Esophagus muscularis mucosa (tissue), 4 donors: ENCODE measurements at places on chromosomes 1 and 21. TPM values are rescaled to one million over a fixed set of nuclear protein-coding genes. Genes with fewer than 3 reads are reported as not detected.

- no peak for DNase-seq
These were observed 82.8 kb upstream of the SOX13 start for GRCh38 chr1:203990118-203990517.

- DNase-seq = no peak
These were observed 89.8 kb downstream of the SMYD3 start for GRCh38 chr1:246417152-246417812.

DNA sequence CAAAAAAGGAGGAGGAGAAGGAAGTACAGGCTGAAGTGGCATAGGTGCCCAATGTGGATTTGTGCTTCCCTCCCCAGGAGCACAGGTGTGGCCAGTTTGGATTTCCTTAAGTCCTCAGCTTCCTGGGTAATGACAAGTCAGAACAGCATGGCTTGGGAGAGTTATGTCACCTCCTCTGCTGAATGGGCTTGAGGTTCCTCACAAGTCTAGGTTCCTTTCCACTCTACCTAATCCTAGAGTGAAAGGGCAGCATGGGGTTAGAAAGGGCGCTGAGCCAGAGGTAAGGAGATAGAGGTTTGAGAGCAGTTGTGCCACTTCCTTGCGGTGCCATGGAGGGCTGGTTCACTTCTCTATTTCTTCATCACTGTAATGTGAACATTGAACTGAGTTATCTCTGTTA lies 35.5 kb upstream of the IL20 start:
- DNase-seq = peak; percentile 55

RIPPLY3 gene
- total RNA-seq = not detected

RGSL1 gene
- not detected for total RNA-seq
